ENCODE measurements at places on chromosomes 1 and 21.

DNA sequence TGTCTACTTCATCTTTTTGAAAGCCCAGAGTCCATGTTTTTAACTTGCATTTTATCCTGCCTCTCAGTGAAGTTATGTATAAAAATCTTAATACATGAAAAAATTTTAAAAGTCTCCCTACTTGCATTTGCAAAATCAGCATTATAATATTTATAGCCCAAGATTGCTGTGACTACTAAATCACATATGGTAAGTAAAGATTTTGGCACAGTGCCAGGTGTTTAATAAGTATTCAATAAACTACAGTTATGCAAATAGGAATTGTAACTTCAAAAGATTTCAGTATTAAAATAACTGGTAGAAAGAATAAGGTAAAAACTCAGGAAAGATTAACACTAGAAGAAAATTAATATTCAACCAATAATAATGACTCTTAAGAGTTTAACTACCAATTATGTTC is 641.7 kb downstream of the LRRIQ3 start:
- DNase-seq: no peak

GRCh38 chr21:26845066-26845758 is at the start of gene ADAMTS1:
ADAMTS1 (minus strand) TSS chr21:26845409; CDS start chr21:26844954, 455 bp downstream.
- DNase-seq: no peak

DNA sequence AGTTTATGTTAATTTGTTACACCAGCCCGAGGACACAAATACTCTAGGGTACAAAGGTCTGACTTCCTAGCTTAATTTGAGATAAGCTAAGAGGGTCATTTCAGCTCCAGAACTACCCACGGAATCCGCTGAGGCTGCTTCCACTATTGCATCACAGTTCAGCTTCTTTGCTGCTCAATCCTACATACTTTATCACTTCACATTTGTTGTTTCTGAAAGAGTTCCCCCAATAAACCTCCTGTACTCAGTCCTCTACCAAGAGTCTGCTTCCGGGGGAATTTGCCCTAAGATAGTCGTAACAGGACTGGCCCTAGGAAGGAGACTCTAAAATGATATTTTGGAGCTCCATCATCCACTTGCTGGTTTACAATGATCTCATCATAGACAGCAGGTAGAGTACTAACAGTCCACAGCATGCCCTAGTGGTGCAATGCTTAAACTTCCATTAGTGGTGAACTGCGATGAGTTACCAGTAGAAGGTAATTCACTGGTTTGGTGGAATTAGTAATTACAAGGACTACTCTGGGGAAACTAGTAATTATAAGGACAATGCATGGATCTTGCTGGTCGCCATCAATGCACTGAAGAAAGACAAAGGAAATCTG is 229.3 kb downstream of the USH2A start:
- DNase-seq: no peak

GRCh38 chr1:184931566-184931965 is 42.7 kb downstream of the NIBAN1 start:
- no peak for DNase-seq

- DNase-seq: no peak
Observed at GRCh38 chr1:185284533-185285276, 32.3 kb downstream of the IVNS1ABP start.

DNA sequence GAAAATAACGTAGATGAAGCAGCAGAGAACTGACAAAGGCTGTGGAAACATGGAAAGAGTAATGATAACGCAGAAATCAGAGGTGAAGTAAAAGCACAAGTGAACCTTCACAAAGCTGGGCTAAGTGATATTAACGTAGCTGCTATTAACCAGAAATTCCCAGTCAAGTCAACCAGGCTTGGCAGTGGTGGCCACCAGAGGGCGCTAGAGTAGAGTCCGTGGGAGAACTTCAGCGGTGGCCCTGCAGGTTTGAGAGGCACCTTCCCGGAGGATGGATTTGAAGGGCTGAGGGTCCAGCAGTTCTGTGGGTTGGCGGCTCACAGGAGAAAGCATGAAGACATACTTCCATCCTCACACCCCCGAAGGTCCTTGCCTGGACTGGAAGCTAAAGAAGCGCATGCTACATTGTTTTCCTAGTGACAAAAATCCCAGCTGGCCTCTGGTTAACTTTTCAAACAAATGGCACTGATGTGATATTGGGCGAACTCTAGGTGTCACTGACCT is 81.7 kb upstream of the ZNF648 start:
- DNase-seq: peak; percentile 88

DNA sequence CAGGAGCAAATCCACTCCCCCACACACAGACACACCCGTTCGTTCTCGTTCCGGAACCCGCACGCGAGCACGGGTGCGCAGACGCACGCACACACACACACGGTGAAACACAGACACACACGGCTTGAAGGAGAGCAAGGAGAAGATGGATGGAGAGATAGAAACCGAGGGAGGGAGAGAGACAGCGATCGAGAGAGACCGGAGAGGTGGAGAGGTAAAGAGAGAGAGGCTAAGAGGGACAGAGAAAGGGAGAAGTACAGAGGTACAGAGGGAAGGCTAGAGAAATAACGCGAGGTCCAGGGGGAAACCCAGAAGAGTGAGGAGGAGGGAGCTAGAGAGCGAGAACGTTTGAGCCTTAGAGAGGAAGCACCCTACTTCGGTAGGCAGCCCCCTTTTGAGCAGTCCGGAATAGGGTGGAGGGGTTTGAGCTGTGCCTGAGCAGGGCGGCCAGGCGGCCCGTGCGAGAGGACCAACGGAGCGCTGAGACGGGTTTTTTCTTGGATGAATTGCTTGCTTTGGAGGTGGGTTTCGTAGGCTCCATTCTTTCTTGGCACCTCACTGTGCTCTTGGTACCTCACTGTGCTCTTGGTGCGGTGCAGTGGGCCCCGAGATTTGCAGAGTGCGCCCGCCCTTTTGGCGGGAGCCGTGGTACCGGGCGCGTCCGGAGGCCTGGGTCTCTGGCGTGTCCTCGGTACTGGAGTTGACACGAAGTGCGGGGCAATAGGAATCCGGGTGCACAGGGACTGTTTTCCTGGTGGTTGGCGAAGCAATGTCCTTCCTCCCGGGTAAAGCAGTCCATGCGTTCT is 88.4 kb upstream of the RHOU start:
- peak; percentile 9 for DNase-seq

- no peak for DNase-seq
Observed at GRCh38 chr1:235996048-235996785, 68.7 kb downstream of the NID1 start.

DNA sequence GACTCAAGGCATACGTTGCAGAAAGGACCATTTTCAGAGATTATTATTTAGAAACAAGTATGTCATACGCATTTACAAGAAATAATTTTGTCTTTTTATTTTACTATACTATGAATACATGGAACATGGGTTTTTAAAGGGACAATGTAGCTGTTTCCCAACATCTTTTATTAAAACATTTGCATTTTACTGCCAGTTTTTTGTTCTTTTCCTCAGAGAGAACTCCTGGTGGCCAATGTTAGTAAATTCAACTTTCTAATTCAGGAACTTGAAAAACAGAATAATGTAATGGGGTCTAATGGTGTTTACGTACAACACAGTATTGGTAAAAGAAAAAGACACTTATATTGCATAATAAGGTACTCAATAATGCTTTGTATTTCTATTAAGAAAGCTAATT is 14.9 kb downstream of the PRDM2 start:
- no peak for DNase-seq

DNA sequence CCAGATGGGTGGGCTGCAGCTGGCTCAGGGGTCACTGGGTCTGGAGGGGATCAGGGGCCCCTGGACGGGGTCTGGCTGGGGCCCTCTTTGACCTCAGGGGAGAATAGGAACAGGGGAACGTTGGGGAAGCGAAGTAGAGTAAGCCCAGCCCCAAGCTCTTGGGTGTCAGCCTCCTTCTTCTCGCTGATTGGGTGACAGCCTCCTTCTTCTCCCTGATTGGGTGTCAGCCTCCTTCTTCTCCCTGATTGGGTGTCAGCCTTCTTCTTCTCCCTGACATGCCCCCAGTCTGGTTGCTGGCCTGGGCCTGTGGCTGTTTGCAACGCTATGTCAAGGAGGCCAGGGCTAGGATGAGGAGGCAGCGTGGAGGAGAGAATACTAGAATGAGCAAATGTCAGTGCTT is 76.7 kb upstream of the CASZ1 start:
- DNase-seq: no peak

DNA sequence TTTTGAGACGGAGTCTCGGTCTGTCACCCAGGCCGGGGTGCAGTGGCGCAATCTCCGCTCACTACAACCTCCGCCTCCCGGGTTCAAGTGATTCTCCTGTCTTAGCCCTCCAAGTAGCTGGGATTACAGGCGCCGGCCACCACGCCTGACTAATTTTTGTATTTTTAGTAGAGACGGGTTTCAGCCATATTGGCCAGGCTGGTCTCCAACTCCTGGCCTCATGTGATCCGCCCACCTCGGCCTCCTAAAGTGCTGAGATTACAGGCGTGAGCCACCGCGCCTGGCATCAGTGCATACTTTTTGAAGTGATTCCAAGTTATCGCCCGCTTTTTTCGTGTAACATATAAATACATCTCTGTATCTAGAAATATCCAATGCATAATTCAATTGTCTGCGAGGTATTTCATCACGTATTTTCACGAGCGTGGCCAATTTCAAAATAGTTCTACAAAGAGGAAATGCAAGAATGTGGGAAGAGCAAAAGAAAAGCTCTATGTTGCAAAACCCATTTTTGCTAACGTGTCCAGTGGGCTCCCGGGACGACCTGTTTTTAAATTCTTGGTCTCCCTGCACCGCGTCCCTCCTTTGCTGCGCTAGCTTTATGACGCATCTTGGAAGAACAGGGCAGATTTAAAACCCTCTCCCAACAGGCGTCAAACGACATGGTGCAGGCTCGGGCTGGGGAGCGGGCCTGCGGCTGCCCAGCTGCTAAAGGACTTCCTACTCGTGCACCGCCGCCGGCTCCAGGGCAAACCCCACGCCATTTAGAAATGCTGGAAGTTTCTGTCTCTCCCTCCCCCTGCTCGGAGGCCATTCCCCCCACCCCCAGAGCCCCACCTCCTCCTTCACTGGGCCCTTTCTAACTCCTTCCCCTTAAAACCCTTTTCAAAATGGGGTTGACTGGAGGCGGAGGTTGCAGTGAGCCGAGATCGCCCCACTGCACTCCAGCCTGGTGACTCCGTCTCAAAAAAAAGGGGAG is 923 bp upstream of the IFNGR2 start:
- DNase-seq: no peak

DNA sequence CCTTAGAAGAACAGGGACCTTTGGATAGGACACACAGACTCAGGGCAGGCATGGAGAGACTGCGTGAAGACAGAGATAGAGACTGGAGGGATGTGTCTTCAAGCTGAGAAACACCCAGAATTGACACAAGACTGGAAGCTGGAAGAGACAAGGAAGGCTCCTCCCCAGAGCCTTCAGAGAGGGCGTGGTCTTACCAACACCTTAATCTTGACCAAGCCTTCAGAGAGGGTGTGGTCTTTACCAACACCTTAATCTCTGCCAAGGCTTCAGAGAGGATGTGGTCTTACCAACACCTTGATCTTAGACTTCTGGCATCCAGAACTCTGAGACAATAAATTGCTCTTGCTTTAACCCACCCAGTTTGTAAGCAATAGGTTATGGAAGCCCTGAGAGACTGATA is 481.4 kb upstream of the VAMP3 start:
- DNase-seq: no peak

GRCh38 chr1:228448372-228448771 is 31.7 kb upstream of the TRIM17 start:
- no peak for DNase-seq

- no peak for DNase-seq
Observed at GRCh38 chr1:23664837-23665795, 26.5 kb upstream of the RPL11 start.

- DNase-seq: no peak
Observed at GRCh38 chr1:161499099-161500039, 5.9 kb upstream of the FCGR2A start.

DNA sequence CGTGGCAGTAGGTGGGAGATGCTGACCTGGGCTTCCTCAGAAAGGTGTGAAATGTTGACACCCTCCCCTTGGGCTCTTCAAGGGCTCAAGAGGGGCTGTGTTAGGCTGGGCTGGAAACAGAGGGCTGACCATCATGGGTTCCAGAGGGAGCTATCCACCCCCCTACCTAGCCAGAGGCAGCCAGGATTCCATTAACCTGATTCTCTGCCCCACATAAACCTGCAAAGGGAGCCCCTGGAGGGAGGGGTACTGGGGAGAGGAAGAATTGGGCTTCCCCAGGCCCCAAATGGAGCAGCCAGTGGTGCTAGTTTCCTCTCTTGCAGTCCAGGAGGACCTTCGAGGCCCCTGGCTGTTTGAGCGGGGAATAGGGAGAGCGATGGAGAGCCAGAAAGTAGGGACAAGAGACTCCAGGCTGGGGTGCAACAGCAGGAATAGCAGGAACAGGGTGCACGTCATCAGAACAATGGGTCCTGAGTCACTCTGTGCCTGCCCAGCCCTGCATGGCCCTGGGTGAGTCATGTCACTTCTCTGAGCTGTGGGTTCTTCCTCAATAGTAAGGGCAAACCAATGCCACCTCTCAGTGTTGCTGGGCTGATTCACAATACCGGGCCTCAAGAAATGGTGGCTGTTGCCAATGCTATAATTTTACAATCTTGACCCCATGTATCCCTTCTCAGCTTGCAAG is 121.2 kb downstream of the EPHB2 start:
- no peak for DNase-seq

DNA sequence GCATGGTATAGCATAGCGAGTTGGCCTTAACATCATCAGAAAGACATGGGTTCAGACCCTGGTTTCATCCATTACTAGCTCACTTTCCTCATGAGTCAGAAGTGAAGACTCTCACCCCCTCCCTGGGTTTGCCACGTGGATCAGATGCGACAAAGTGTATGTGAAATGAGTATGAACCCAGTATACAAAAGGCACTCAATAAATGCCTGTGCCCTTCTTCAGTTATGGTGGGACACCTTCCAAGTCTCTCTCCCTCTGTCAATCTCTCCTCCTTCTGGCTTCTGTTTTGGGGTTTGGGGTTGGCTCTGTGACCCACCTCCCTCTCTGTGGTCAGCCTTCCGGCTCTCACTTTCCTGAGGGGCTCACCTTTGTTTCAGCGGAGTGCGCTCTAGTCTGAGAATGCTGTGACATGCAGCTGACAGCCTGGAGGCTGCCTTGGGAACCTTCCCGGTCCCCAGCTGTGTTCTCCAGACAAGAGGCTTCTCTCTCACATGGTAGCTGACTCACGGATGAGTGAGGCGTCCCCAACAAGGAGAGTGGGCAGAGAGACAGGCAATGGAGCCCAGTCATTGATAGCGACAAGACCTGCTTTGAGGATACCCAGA is 155.0 kb upstream of the EDN2 start:
- no peak for DNase-seq

- no peak for DNase-seq
Observed at GRCh38 chr1:67646145-67647035, 38.6 kb upstream of the GADD45A start.

- no peak for DNase-seq
Observed at GRCh38 chr1:17027403-17027802, 15.7 kb upstream of the ATP13A2 start.

GRCh38 chr1:63923302-63923701 is 149.5 kb downstream of the ROR1 start:
- DNase-seq: no peak

GRCh38 chr1:221874285-221875003 is 132.6 kb upstream of the DUSP10 start:
- DNase-seq: no peak

- no peak for DNase-seq
Observed at GRCh38 chr1:2177541-2177940, 17.0 kb downstream of the FAAP20 start.

GRCh38 chr1:230356869-230357794 is 69.0 kb downstream of the PGBD5 start:
- DNase-seq: no peak
